ENCODE measurements at places on chromosomes 2 and 18.

- DNase-seq: no peak
Measured at GRCh38 chr2:152033011-152033925, 65.6 kb downstream of the CACNB4 start.

DNA sequence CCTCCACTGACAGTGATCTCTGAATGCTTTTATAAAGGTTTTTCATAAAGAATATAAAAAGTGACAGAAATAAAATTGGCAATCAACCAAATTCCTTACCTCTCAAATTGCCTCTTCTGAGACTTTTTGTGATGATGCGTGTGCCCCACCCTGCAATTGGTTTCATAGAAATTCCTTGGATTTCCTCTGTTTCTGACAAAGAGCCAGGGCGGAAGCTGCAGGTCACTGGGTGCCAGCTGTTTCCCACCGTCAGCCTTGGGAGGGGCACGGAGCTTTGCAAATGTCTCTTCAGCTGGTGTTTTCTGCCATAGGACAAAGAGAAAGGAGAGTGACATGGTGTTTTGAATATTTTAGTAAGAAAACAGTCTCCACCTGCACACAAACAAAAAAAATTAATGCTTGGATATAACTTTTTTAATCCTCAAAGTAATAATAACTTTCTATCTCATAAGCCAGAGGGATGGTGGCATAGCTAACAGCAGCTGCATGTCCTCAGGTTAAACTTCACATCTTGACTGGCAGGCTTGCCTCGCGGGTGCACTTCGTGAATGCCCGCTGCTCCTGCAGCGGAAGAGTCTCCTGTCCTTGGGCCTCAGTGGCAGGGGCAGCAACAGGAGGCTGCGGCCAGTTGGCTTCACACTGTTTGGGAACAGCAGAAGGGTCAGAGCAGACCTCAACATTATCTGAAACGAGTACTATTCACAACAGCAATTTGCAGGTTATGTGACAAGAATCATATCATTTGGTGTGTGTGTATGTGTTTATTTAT is 24.7 kb downstream of the AGAP1 start:
- no peak for DNase-seq

GRCh38 chr2:72082887-72083286 is 64.8 kb downstream of the CYP26B1 start:
- DNase-seq: no peak

GRCh38 chr2:43803113-43803512 is 29.3 kb downstream of the DYNC2LI1 start:
- no peak for DNase-seq

GRCh38 chr2:202400941-202401340 is 24.8 kb downstream of the BMPR2 start:
- DNase-seq: no peak

DNA sequence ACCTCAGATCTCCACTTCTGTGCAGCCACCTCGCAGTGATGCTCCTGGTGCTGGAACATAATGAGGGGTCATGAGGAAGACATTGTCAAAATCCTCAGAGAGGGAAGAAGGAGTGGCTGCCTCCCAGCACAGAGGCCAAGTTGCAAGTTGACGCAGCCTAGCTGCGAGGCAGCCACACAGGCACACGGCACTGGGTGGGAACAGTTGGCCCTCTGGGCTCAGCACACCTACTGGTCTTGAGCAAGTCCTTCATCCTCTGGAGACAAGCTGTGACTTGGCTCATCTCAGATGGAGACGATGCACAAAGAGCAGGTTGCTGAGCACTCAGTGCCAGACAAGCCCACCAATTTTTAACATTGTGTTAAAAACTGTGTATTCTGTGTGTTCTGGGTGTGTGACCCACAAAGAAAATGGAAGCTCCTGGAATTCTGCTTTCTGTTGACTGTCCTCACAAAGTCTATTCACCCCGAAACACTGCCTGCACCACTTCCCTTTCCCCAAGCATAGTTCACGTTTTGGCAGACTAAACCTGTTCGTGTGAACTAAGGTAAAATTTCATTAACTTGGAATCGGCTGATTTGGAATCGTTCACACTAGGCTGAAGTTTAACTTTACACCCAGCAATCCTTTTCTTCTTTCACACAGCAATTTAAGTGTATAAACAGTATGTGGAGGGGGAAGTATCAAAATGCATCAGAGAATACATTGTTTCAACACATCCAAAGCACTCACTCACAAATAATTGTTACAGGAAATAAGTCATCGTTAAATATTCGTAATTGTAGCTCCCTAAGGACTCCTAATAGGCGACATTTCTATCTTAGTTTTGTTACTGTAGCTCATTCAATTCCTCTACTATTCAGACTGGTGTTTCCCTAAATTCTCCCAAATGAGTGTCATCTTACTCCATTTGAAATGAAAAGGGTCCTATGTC is 266.6 kb upstream of the ID2 start:
- no peak for DNase-seq

DNA sequence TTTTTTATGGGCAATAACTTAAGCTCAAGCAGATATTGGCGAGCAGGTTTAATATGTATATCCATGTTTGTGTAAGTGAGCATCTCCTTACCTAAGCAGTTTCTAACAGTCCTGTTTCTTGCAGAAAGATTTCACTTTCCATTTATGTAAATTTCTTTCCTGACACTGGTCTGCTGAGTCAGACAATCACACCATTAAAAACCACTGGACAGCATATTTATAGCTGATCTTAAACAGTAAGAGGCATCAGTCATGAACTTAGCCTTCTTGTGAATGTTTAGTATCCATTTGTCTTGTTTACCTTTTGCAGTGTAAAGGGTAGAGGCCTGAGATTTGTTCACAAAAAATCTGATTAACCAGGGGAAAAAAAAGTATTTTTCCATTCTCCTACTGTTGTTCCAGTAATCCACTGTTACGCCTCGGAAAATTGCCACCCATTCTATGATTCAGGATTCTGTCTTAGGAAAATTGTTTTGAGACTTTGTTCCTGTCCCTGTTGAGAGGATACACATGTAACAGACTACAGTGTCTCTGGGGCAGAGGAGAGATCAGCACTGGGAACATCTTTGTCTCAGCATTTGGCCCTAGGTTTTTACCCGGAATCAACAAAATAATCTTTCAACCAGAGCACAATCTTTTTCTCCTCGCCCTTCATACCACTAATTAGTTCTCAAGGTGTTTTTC is 521.0 kb upstream of the NRP2 start:
- DNase-seq: no peak

DNA sequence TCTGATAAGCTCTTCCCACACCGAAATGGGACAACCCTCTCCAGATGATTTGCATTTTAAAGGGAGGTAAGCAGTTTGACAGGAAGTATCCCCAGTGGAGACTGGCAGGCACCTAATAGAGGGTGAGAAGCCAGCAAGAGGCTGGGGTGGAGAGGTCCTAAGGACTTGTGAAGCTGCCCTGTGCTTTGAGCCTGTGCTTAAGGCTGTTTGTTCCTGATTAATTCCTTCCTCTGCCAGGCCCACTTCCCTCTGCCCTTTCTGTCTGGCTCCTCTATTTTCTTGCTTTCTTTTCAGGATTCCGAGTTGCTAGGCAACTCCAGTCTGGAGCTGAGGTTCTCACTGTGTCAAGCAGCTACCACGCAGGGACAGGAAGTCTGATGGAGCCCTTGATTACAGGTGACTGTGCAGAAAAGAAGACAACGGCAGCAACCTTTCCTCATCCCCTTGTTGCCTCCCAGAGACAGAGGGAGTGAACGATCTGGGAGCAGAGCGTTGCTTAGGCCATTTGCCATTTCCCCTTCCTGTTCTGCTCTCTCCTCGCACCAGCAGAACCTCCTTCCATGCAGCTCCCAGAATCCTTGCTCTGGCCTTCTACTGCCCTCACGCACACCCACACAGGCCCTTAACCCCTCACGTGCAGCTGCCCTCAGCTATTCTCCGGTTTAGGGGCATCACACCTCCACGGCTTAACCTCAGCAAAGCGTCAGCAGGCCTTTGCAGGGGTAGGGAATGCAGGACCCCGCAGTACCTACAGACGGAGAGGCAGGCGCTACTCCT is 103.6 kb upstream of the CELF4 start:
- no peak for DNase-seq

DNA sequence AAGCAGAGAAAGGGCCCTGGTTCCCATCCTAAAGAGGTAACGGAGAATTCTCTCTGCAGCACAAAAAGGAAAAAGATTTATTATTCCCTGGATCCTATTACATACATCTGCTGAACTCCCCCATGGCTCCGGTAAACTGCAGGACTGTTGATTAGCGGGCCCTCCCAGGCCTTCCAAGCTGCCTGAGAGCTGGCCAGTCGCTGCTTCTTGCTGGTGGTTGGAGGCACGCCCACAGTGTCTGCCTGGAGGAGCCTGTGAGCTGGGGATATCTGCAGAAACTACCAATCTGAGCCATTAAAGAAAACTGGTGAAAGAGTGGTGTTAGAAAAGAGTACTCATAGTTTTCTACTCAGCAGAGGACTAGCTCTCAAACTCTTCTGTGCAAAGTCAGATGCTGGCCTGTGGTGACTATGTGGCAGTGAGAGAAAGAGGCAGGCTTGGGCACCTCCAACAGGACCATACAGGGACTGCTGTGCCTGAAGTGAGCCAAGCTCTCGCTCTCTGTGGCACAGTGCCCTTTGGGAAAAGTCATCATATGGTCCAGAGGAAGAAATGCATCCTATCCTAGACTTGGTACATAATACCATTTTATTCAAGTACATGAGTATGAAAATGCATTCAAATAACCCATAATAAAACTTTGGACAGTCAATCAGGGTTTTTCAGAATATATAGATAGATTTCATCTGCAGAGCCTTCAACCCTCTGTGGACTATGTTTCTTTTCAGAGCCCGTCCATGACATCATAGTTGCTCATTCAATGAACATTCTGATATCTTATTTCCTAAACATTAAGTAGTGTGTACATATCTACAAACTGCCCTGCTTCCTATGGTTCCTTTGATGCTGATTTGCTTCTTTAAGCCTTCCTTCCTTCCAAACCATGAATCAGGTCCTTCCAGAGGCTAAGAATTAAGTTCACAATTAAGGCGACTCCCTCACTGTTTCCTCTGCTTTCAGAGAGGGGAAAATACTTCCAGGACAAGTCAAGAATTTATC is 242.0 kb upstream of the LYPD1 start:
- no peak for DNase-seq

All from stimulated activated CD4-positive, alpha-beta T cell treated with anti-CD3 and anti-CD28 coated beads, Interleukin-12 subunit alpha, Interleukin-12 subunit beta, amount 100 ng/mL, for 24 hours (primary cell).